Stimulated activated CD4-positive, alpha-beta T cell treated with anti-CD3 and anti-CD28 coated beads, Interleukin-1b, Interleukin-23, amount 100 ng/mL, for 24 hours (primary cell): ENCODE measurements at places on chromosomes 3 and 15.

DNA sequence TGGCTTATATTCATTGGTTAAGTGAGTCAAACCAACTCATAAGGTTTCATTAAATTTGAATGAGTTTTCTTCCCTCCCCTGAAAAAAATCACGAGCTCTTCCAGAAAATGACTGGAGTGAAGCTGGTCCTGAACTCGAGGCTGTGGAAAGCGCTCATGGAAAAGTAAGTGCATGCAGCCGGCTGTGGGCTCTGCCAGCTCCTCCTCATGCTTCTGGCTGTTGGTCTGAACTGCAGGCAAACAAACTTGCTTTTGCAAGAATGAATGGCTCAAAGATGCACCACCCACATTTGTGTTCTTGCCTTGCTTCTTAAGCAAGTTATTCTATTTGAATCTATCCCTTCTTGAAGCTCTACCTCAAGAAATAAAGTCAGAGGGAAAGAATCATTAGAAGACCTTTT, 6.2 kb downstream of the ETV5 start:
- no peak for DNase-seq

DNA sequence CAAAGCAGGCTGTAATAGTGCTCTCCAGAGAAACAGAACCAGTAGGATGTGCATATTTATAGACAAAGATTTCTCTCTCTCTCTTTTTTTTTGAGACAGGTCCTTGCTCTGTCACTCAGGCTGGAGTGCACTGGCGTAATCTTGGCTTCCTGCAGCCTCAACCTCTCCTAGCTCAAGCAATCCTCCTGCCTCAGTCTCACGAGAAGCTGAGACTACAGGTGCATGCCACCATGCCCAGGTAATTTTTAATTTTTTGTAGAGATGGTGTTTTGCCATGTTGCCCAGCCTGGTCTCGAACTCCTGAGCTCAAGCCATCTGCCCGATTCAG, 67.1 kb upstream of the CHD2 start:
- DNase-seq, result no peak

GRCh38 chr3:121557426-121557934, 10.3 kb upstream of the ARGFX start:
- DNase-seq, result no peak

- no peak for DNase-seq
These were observed 84.5 kb upstream of the SETMAR start for GRCh38 chr3:4218456-4219226.

DNA sequence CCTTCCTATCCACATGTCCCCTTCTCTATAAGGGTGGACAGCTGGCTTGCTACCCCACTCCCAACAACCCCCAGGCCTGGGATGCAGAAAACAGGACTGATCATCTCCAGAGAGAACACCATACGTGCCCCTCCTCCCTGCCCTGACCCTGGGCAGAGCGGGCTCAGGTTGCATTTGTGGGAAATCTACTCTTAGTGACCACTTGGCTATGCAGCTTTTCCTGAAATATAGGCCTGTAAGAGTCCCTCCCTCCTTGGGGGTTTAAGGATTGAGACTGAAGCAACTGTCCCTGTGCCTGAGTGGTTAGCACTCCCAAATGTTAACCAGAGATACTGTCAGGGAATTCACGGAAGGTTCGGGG, 11.7 kb downstream of the SH2D7 start:
- DNase-seq, result no peak
